ENCODE measurements at places on chromosomes 12 and 14. TPM values are rescaled to one million over a fixed set of nuclear protein-coding genes. Genes with fewer than 3 reads are reported as not detected.

- no peak for DNase-seq
These were observed 126.7 kb upstream of the LGR5 start for GRCh38 chr12:71312768-71313403.

DNA sequence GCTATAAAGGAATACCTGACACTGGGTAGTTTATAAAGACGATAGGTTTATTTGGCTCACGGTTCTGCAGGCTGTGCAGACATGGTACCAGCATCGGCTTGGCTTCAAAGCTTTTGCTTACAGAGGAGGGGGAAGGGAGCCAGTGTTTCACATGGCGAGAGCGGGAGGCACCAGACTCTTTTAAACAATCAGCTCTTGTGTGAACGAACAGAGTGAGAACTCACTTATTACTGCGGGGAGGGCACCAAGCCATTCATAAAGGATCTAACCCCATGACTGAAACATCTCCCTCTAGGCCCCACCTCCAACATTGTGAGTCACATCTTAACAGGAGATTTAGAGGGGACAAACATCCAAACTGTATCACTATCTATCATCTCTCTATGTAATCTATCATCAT, 227.4 kb downstream of the TMEM132D start:
- no peak for DNase-seq

GRCh38 chr12:49190974-49191373, 2.1 kb upstream of the TUBA1A start:
- DNase-seq: no peak

DNA sequence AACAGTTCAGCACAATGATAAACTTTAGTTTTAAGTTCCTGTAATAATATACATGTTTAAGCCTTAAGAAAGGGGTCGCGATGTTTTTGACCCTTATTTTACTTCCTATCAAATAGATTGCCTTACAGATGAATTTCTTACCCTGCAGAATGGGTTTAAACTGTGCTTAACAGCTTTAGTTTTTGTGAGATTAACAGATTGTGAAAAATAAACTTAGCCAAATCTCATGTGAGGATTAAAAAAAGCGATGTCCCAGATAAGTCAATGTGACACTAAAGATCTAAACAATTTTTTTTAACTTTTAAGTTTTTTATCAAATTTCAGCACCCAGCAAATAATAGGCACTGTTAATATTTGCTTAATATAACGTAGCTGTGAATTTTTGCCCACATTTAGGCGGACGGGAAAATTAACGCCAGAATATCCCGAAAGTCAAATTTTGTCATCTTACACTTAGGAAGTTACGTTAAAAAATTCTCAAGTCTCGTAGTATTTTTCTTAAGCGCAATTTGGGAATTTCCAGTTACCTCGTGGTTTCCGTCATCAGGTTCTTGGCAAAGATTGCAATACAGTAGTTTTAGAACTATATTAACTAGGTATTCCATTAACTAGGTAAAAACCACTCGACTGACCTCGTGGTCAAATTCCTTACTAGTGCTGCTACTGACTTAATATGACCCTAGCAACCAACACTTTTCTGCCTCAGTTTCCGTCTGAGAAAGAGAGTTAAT, 1.2 kb downstream of the HNRNPC start:
- no peak for DNase-seq

GRCh38 chr12:29152223-29152868, 3.3 kb downstream of the FAR2 start:
- no peak for DNase-seq

DNA sequence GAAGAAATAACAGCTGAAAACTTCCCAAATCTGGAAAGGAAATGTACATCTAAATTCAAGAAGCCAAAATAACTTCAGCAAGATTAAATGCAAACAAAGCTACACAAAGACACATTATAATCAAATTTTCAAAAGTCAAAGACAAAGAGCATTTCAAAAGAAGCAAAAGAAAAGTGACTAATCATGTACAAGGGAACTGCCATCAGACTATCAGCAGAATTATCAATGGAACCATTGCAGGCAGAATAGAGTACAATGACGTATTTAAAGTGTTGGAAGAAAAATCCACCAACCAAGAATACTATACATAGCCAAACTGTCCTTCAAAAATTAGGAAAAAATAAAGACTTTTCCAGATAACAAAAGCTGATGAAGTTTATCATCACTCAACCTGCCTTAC, 147.5 kb downstream of the NELL2 start:
- DNase-seq: no peak

- no peak for DNase-seq
These were observed 164.9 kb downstream of the NAV3 start for GRCh38 chr12:77995436-77996167.

GRCh38 chr12:109888179-109889020, 8.1 kb upstream of the GLTP start:
- no peak for DNase-seq

GRCh38 chr12:75756111-75756510, 244.7 kb upstream of the KRR1 start:
- no peak for DNase-seq

GRCh38 chr14:31745741-31746140, 184.5 kb downstream of the NUBPL start:
- no peak for DNase-seq

- DNase-seq: no peak
These were observed 502.6 kb downstream of the FUT8 start for GRCh38 chr14:65915125-65915524.

DNA sequence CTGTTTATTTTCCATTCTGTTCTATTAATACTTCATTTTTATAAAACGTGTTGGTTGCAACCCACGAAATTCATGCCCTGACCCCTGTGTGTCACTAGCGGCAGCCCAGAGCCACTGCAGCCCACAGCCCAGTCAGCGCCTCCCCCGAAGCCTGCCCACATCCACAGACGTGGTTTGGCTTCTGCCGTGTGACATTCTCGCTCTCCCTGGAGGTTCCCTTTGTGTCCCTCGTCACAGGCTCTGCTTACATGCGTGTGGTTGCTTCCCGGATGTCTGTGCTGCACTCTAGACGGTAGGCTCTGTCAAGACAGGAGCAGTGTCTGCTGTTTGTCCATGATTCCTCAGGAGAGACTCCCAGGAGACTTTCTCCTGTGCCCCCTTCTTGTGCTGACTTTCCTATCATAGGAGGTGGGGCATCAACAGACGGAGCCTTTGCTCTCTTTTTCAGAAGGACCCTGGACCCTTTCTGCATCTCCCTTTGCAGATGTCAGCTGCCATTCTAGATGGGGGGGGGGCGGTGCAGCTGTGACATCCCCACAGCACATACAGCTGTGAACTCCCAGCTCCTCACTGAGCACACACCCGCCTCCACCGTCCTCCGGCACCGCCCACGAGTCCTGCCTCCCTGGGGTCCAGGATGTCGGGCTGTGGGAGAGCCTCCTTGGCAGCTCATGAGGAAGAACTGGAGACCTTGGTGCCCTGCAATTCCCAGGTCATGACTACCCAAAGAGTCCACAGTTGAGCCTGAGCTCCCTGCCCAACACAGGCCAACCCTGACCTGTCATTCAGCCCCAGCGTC, 36.8 kb upstream of the PIWIL1 start:
- no peak for DNase-seq

- no peak for DNase-seq
These were observed 59.9 kb downstream of the HSP90AA1 start for GRCh38 chr14:102026934-102027333.

DNA sequence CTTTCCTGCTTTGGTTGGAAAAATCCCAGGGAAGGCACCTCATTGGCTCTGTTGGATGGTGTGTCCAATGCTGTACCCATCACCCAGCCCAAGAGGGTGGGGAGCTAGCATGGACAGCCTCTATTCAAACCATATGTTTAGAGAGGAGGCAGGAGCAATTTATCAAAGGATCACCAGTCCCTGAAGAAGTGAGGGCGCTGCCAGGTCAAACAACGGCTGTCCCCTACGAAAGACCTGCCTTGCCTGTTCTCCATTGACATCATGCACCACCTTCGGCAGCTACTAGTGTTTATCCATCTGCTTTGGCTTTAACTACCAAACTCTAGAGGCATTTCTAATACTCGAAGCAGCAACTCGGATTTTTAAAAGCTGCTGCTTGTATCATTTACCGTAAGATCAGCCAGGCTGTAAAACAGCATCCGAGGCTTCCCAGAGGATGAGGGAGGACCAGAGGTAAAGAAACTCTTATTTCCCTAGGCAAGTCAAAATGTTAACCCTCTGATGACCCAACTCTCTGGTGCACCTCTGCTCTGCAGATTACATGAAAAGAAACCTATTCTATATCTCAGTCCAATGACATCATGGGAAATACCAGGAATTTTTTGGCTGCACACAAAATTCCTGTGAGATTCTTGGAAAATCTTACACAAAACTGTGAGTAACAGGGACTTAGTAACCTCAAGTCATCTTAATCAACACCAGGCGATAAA, 720.9 kb upstream of the TBX3 start:
- no peak for DNase-seq

DNA sequence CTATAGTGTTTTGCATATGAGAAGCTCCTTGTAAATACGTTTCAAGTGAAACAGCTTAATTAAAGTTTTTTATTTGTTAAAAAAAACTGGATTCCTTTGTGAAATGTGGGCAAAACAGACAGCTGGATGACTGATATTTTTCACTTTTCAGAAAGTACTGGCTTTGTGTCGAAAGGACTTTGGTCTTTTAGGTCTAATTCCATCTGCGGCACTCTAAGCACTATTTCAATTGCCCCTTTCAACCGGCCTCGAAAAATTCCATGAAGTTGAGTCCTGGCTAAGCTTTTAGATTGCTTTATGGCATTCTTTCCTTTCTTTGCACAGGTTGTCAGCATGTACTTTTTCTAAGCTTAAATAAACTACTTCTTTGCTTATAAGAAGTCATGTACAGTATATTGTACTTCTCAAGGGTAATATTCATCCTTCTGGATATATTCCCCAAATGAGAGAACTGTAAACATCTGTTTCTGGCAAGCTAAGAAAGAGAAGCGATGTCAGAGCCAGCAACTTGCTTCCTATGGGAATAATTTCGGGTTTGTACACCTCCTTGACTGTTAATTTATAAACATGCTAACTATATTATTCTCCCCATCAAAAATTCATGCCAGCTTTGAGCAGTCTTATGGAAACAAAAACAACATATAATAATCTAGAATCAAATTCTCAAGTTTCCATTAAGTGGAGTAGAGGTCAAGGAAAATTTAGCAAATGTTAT, 611.3 kb downstream of the ETNK1 start:
- DNase-seq: no peak

DNA sequence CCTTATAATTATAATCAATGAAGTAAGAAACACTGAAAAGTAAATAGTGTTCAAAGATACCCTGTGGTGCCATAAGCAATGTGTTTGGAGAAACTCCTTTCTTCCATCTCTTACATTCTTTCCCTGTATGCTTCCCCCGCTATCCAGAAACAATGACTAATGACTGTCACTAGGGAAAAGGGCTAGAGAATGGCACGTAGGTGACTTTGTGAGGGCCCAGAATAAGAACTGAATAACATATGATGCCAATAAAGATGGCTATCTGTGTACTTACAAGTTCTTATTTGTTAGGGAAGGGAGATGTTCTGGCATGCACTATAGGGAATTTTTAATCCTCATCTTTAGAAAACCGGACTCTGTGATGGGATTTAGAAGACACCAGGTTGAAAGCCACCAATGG, 4.7 kb upstream of the KRT7 start:
- DNase-seq: no peak

- DNase-seq: no peak
These were observed 7.3 kb upstream of the BATF start for GRCh38 chr14:75514673-75515628.

GRCh38 chr12:12229556-12230092, 37.2 kb downstream of the LRP6 start:
- no peak for DNase-seq

DNA sequence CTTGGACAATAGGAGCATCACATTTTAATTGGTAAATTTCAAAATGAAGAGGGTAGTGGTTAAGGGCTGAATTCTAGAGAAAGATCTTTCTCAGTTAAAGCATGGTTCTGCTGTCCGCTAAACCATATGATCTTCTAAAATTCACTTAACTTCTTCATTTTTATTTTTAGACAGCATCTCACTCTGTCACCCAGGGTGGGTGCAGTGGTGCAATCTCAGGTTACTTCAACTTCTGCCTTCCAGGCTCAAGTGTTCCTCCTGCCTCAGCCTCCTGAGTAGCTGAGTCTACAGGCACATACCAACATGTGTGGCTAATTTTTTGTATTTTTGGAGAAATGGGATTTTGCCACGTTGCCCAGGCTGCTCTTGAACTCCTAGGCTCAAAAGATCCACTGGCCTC, 226.7 kb upstream of the ABCD2 start:
- no peak for DNase-seq

Gene HEBP1
- 50.9 TPM for total RNA-seq

Gene TSHR
- total RNA-seq: not detected

Gene STXBP6
- total RNA-seq: 1.2 TPM

Gene KLRF1
- 0.35 TPM for total RNA-seq

Gene KRT4
- 11,803 TPM for total RNA-seq

Gene EML1
- total RNA-seq: 22.9 TPM

Gene TMEM30B
- total RNA-seq: 35.9 TPM

Gene JPH4
- total RNA-seq: not detected

Gene GARIN6
- not detected for total RNA-seq
